GM12891 (cell line): ENCODE measurements at places on chromosomes 3 and 15.

- DNase-seq, result no peak
These were observed 119.0 kb upstream of the PROK2 start for GRCh38 chr3:71903936-71904335.

- no peak for DNase-seq
These were observed 187.1 kb upstream of the STT3B start for GRCh38 chr3:31345581-31345980.

GRCh38 chr3:13670292-13670691 lies 121.4 kb downstream of the FBLN2 start:
- no peak for DNase-seq

DNA sequence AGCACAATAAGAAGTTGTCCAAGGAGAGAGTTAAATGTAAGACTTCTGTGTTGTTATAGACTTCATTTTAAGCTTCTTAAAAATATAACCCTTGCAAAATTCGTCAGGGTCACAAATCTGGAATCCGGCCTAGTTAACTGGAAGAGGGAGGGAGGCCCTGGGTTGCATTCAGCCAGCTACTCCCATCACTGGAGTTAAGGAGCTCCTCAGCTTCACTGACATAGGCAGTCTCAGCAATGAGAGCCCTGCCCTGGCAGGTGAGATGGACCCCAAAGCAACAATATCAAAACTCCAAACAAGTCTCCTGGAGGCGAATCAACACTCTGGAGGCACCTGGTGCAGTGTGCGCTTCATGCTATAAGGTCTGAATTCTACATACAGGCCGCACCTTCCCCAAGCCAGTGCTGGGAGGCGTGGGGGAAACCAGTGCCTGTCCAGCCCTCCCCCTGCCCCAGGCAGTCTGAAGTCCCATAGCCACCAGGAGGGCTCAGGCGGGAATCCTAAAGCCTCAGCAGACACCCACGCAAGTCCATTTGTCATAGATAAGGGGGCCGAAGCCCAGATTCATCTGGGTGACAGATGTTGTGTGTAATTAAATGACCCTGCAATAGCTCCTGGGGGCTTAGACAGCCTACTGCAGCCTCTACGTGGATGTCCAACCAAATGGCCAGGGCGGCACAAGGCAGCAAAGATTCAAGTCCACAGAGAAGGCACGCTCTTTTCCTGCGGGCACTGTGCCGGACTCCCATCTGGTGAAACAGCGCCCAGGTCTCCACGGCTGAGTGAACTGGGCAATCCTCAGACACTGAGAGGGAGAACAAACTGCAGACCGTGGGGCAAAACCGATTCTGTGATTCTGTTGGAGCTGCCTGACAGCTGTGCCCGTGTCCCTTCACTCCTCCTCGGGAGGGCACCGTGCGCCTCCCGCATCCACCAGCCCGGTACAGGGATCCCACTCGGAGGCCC lies 64.9 kb downstream of the ATP10A start:
- DNase-seq, result no peak

DNA sequence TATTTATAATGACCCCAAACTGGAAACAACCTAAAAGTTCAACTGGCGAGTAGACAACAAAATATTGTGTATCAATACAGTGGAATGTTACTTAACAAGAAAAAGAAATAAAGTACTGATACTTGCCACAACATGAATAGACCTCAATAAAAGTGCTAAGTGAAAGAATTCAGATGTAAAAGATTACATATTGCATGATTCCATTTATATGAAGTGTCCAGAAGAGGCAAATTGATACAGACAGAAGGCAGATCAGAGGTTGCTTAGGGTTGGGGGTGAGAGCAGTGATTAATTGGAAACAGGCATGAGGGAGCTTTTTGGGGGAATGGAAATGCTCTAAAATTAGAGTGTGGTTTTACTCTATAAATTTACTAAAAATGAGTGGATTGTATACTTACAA lies 183.3 kb downstream of the SATB1 start:
- DNase-seq, result no peak

DNA sequence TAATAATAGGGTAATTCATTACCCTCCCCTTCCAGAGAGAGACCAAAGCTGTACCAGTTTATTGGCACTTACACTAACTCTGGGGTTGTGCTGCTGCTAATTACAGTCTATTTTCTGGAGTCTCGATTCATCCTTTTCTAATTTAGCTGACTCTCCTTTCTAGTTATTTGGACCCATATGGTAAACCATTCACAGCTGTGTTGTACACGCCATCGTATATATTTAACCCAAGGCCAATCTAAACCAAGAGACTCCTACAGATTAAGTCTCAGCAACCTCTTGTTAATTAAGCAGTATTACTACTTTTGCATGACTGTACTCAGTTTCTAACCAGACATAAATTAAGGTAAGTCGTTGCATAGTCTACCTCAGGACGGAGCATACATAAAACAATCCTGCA lies 22.5 kb downstream of the ANXA2 start:
- DNase-seq, result no peak

GRCh38 chr3:144564011-144564410 lies 592.4 kb downstream of the DIPK2A start:
- no peak for DNase-seq

DNA sequence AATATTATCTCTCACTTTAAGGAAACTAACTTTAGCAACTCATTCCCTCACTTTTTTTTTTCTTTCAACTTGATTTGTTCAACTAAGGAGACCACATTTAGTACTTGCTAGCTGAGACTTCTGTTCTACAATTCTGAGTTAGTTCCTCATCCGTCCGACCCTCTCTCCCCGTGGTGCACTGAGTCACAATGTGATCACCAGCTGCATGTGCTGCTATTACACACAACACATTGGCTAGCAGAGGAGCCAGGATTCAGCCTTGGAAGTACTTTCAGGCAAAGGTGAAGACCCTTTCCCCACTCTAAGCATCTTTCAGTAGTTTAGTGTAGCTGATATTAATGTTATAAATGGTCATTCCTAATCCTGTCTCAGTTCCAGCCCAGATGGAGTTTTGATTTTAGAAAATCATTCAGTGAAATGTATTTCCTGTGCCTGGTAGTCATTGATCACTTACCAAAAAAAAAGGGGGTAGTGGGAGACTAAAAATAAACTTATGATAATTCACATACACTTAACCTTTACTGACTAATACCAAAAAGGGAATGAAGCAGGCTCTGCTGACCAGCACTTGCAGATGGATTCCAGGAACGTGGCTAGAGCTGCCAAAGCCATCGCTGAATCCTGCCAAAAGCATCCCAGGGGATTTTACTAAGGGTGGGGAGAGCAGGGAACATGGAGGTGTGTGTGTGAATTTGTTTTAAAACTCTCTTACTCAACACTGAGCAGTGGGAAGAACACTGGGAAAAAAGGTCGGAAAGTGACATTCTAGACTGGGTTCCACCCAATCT lies 424.8 kb downstream of the LPP start:
- DNase-seq, result no peak

GRCh38 chr3:129567176-129567705 lies 24.3 kb downstream of the H1-8 start:
- DNase-seq, result no peak

DNA sequence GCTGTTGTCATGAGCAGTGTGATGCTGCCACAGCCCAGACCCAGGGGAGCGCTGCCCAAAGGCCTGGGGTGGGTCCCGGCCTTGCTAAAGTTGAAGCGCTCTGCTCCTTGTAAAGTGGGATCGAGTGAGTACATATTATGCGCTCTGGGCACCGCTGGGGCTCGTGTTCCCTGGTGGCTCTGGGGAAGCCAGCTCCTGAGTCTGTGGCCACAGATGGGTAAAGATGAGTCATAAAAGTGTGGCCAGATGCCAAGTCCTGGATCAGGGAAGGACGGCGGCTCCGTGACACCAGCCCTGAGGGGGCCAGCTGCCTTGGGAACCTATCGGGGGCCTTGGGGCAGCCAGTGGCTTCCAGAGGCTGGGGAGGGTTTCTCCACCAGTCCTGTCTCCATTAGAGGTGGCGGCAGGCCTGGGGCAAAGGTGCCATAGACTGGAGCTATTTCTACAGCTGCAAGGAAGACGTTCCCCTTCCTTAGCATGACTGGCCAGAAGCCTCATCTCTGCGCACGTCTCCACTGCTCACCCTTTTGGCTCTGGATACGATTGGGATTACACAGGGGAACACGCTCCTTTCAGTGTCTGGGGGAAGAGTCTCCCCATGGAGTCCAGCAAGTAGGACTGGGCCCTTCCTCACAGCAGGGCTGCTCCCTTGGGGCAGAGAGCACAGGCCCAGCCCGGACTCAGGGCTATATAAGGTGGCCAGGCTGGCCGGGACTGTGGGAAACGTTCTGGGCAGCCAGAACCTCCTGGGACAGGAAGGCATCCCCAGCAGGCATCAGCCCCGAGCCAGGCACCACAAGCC lies 1.2 kb upstream of the ITIH4 start:
- DNase-seq, result no peak

DNA sequence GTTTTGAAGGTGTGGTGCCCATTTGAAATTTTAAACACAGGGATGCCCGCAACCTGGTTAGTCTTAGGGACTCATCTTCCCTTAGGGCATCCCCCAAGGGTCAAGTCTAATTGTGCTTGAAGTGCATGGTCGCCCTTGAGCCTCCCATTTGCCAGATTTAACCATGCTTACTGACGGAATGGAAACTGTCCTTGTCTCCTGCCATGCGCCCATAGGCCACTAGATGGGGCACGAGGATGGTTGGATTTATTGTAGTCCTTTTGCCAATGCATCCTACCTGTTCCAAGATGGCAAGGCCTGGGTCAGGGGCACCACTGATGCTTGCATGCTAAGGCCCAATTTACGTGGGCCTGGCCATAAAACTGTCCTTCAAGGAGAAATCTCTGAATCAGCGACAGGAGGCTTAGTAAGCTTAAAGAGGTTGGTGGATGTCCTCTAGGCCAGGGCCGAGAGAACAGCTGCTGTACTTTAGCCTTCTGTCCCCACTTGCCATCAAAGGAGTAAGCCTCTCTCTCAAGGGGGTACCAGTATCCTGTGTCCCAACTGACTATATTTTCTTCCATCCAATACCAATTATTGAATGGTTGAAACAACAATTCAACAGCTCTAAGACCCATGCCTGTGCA lies 355.4 kb downstream of the OTOL1 start:
- peak; percentile 5 for DNase-seq

GRCh38 chr3:14352002-14352627 lies 50.3 kb upstream of the SLC6A6 start:
- peak; percentile 45 for DNase-seq

DNA sequence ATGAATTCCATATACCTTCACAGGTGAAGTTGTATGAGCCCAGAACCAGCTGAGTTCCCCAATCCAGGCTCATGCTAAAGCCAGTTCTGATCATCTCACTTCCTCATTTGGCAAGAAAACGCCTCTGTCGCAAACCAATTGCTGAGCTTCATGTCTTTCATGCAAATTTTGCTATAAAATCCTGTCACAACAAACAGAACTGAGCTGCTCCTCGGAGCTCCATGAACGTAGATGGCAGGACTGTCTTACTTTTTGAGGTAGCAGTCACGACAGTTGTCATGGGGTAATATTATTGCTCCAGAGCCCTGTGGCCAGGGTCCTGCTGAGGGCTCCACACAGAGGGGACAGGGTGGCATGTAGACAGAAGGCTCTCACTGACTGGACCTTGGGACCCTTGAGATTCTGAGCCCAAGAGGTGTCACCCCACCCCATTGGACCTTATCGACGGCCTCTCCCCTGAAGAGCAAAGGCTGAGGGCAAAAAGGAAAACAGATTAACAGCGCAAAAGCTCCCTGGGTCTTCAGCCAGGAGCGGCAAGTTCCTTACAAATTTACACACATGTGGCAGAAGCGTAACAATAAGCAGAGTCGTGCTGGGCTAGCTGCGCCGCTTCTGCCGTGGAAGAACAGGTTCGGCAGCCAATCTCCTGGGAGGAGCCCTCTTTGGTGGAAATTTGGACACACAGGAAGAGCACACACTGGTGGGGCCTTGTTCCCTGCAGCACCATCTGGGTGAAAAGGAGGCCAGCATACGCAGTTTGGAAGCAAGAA lies 249.2 kb downstream of the OPA1 start:
- DNase-seq, result peak; percentile 28

DNA sequence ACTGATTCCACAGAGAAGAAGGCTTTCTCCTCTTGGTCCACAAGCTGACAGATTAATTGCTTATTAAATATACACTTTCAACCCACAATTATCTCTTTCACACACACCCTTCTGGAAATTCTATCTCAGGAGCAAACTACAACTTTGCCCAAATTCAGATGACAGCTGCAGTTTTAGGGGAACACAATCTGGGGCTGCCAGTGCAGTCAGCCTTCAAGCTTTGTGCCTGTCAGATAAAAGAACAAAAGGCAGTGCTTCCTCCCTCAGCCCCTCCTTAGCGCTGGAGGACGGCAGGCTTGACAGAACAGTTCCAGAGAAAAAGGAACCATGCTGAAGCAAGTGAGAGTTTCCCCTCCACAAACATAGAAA lies 99.6 kb downstream of the TMCC1 start:
- no peak for DNase-seq

DNA sequence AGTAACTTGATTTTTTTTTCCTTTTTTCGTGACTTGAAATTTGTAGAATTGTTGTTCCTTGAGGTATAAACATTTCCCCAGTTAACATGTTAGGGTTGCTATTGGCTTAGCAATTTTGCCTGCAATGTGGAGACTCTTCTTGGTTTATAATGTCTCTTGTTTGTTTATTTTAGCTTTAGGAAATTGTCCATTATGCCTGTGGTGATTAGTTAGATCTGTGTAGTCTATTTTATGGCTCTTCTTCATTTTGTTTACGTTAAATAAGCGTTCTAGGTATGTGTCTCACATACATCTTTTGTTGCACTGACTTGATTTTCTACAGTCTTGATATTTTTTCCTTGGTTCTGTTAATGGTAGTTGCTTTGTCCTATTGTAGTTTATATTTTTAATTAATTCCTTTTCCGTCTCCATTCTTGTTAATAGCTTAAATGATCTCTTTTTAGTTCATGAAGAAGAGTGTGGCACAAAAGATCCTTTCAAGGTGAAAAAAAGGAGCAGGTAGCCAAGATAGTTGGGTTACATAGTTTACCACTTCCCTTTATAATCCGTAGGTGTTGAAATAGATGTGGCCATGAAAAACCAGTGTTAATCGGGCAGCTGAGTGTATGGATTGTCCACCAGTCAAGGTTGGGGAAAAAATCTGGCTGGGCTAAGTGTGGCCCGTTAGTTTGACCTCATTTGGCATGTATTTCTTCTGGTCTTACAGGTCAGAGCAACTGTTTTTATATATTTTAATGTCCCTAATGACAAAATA lies 12.1 kb downstream of the IQGAP1 start:
- no peak for DNase-seq

GRCh38 chr3:29346828-29347227 lies 66.0 kb downstream of the RBMS3 start:
- no peak for DNase-seq

GRCh38 chr3:15079091-15079490 lies 14.0 kb upstream of the MRPS25 start:
- no peak for DNase-seq
